ENCODE measurements at places on chromosomes 5 and 9.
A peak's percentile ranks its signal among the peaks of the same experiment; 100 is the strongest.

GRCh38 chr5:131148835-131149234 is 16.2 kb downstream of the HINT1 start:
- no peak for DNase-seq

GRCh38 chr5:101894985-101895384 is 401.1 kb downstream of the SLCO4C1 start:
- no peak for DNase-seq

- DNase-seq, result no peak
Measured at GRCh38 chr9:7201196-7201595, 443.4 kb downstream of the KDM4C start.

GRCh38 chr9:113764572-113764971 is 111.5 kb upstream of the ZNF618 start:
- DNase-seq, result no peak

DNA sequence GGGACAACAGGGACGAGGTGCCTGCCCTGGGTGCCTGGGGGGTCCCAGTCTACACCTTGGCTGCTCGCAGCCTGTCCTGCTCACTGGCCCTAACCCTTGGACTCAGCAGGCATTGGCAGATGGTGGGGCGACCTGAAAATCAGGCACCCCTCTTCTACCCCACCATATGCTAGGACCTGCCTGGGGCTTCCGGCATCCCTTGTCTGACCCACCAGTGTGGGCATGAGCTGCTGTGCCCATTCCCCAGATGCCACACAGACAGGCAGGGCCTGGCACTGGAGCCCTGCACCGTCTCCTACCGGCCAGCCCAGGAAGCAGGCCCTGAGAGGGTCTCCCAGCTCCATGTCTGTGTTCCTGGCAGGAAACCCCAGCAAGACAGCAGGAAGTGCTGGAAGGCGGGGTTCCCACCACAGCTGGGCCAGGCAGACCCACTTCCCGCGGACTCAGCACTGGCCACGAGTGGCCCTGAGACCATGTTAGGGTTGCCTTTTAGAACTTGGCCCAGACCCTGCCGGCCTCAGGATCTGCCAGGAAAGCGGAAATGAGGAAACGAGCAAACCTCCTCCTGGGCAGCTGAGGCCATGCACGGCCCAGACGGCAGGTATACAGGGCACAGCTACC is 3.1 kb downstream of the NINJ1 start:
- no peak for DNase-seq

GRCh38 chr5:58491216-58491892 is at the start of gene GAPT:
GAPT (plus strand) TSS chr5:58491435; CDS start chr5:58494537, 3,102 bp downstream.
- DNase-seq, result no peak

- peak; percentile 48 for DNase-seq
Measured at GRCh38 chr9:27408001-27408400, 111.1 kb upstream of the EQTN start.

DNA sequence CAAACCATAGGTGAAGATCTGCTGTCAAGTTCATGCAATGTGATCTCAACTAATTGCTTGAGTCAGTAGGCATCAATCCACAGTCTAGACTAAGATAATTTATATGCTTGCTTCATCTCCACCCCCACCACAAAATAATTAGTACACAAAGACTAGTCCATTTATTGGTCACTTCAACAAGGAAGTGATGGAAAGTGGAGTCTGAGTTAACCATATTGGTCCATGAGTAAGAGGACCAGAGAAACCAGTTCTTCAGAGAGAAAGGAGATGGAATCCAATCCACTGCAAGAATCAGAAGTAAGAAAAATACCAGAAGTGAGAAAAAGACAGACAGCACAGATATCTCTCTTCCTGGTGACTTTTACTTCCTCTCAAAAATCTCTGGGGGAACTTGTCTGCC is 366.5 kb downstream of the CHSY3 start:
- DNase-seq, result no peak

DNA sequence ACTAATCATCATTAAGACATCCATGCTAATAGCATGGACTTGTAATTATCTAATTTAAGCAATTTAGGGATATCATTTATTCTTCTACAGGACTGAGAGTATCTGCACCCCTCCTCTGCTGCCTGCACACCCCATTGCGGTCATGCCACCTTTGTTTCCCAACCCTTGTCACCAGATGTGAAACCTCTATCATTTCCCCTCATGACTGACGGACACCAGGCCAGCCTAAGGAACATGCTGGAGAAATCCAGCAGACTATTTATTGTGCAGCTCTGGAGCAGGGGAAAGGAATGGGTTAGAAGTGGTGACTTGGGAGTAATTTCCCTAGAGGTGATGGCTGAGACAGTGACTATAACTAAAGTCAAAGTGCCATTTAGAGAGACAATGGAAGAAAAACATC is 40.7 kb downstream of the UGCG start:
- no peak for DNase-seq
